HEK293T (cell line): ENCODE measurements at places on chromosomes 12 and 14.

GRCh38 chr12:71477609-71478008 is 38.0 kb downstream of the LGR5 start:
- DNase-seq, result no peak

DNA sequence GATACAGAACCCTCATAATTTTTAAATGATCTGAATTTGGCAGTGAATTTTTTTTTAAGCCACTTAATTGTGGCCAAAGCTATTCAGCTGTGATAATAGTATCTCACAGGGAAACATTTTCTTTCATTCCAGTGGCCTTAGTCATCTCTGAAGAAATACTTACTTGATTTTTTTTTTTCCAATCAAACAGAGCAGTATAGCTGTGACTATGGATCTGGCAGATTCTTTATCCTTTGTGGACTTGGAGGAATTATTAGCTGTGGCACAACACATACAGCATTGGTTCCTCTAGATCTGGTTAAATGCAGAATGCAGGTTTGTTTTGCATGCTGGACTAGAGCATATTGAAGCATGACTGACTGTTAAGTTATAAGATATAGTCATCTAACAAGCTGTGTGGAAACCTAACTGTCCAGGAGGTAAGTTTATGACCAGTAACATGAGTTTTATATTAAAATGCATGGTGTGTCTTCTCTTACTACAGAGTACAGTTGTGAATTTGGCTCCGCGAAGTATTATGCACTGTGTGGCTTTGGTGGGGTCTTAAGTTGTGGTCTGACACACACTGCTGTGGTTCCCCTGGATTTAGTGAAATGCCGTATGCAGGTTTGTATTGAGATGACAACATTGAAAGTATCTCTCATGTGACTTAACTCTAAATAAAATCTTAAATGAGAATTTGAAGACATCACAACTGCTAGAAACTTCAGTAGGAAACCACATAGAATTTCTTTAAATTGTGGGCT is 1.9 kb downstream of the SLC25A3 start:
- DNase-seq, result no peak

DNA sequence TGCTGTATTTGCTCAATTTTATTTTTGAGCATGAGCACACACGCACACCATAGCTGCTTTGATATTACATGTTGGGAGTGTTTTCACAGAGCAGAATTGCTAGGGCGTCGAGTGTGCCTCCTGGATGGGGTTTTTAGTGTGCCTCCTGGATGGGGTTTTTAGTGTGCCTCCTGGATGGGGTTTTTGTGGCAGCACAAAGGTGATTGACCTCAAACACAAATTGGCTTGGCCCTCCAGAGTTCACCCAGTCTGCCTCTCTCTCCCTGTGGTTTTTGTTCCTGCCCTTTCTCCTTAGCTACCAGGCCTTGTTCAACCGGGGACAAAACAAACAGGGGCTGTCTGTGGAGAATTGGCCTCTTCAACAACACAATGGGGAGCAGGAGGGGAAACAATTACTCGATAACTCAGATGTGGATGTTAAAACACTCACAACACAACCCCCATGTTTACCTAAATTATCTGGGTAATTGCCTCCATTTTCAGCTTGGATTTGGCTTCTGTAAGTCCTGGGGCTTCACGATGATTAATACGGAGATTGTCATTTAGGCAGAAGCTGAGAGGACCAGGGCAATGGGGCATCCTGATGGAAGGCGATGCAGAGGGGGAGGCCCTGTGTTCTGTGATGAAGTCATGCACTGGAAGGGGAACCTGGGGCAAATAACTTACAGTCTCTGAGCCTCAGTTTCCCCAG is 26.9 kb downstream of the TBX3 start:
- DNase-seq, result no peak

GRCh38 chr12:71702590-71702989 is 16.7 kb downstream of the TMEM19 start:
- DNase-seq, result no peak

- no peak for DNase-seq
These were observed 63.4 kb upstream of the CSRP2 start for GRCh38 chr12:76942267-76942666.

GRCh38 chr14:70289138-70289537 is 70.3 kb downstream of the COX16 start:
- no peak for DNase-seq

DNA sequence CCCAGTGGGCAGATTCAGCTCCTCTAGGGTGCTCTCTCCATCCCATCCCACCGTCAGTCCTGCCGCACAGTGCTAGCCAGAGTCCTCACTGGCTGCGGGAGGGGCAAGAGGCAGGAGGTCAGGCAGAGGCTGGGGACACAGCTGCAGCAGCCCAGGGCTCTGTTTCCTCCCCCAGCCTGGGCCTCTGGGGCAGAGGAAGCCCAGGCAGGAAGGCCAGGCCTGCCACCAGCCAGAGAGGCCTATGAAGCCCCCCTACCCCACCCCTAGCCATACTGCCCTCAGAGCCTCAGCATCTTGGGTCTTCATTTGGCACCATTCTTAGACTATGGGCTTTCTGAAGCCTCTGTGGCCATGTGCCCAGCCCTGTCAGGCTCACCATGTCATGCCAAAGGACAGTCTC is 3.4 kb downstream of the ACVRL1 start:
- no peak for DNase-seq

DNA sequence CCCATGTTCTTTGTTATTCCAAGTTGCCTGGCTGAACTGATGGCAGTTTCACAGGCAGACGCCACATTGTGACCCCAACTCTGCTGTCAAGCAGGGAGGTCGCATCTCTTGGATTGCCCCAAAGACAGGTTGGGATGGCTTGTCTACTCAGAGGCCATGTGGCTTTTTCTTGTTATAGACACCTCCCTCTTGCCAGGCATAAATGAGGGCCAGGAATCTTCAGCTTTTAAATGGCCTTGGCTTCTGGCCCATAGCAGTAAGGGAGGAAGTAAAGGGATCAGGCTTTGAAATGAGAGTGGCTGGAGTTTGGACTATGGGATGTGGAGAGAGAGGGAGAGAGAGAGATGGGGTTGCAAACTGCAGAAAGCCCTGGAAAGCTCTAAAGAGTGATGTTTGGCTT is 215.0 kb downstream of the TBX5 start:
- no peak for DNase-seq

GRCh38 chr12:115433014-115433634 is 749.1 kb upstream of the TBX3 start:
- DNase-seq, result no peak

DNA sequence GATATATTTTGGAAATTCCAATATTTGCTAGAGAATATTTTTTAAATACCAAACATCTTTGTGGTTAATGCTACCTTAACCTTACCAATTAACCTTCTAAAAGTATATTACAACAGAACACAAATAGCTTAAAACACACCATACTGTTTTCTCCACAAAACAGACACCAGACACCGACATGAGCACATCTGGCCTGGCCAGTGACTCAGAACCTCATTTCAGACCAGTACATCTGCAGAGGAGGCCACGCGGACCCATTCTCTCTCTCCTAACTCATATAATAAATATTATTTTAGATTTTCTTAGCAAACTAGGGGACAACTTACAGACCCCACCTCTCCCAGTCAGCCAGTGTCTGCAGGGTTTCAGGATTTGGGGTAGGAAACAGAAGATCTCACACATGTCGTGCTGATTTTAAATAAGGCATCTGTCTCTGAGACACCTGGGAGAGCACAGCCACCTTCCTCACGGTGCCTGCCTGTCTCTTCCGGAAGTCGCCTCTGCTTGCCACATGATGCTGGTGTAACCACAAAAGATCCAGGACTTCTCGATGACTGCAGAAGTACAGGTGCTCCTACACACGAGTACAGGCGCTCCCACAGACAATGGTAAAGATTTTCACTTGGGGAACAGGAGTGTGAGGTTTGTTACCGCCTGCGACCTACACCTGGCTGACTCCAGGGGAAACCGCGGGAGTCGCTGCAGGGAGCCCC is 9.7 kb upstream of the ANKLE2 start:
- DNase-seq, result no peak

DNA sequence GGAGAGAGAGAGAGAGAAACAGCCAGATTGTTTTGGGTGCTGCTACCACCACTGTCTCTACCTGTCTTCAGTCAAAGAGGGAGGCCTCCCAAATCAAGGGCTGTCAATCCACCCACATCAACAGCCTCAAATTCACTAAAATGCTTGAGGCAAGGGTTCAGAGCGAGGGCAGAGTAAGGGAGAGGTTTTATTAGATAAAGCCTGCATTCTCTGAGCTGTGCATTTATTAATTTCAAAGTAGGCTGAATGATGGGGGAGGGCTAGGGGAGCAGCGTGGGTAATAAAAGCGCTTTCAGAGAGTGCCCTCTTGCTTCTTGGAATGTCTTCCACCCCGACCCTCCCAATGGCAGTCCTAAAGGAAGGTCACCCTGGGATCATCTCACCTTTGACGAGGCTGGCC is 636.5 kb upstream of the TBX3 start:
- no peak for DNase-seq

DNA sequence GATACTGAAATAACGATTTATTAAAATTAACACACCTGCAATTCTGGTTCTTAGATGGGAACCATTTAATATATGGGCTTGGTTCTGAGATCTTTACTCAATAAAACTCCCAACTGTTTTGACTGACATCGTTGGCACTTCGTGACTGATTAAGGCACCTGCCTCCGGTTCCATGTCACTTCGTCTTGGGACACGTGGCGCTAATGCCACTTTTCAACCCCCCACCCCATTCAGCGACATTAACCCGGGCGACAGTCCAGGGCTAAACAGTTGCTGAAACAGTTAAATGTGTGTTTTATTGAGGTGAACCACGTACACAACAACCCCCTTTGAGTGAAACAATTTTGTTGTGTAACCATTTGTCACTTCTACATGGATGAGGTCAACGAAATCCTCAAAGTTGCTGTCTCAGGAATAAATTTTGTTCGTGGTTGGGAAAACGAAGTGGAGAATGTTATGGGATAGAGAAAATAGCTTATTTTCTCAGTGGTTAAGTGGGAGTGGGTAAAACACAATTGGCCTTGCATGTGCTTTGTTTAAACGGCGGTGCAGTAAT is 9.9 kb upstream of the SLC38A2 start:
- no peak for DNase-seq

- DNase-seq, result no peak
These were observed 56.6 kb downstream of the CALM1 start for GRCh38 chr14:90453401-90453951.

DNA sequence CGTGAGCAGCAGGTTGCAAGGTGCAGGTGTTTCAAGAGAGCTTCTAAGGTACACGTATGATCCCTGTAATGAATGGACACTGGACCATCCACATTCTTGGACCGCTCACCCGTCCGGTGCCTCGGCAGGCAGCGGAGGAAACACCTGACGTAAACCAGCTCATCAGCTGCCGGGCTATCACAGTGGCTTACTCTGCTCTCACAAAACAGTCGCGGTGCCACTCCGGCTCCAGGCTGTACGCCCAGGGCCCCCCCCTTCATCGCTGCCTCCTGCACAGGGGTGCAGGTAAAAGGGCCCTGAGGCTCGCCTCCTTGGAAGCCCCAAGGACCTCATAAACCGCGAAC is 436 bp downstream of the VPS33A start:
- DNase-seq, result peak; percentile 34

GRCh38 chr12:109308534-109309380 is at the start of gene FOXN4:
TSS of gene FOXN4 (minus strand) at chr12:109309284. CDS start at chr12:109308321, 963 bp downstream.
- DNase-seq, result peak; percentile 54

- no peak for DNase-seq
These were observed 52.6 kb downstream of the ZNF664 start for GRCh38 chr12:124025661-124026060.

DNA sequence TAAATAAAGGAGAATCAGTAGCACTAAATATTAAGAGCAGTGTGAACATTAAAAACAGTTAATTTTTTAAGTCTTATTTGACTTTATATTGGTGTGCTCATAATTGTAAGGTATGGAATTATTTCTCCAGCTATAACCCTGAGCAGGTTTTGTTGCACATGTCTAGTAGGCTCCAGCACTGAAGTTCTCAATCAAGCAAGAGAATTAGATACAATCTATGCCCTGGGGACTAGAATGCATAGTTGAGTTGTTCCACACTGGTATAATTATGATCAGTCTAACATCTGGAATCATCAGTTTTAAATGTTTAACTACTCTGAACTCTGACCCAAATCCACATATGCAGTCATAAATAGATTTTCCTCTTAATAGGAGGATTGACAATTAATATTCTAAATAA is 257.8 kb upstream of the ARHGAP5 start:
- no peak for DNase-seq

DNA sequence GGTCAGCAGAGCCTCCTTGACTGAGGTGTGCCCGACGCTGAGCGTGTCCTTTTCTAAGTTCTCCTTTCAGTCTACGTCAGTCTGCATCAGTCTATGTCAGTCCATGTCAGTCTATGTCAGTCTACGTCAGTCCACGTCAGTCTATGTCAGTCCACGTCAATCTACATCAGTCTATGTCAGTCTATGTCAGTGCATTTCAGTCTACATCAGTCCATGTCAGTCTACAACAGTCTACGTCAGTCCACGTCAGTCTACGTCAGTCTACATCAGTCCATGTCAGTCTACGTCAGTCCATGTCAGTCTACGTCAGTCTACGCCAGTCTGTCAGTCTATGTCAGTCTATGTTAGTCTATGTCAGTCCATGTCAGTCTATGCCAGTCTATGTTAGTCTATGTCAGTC is 15.9 kb downstream of the EIF5 start:
- no peak for DNase-seq

- DNase-seq, result no peak
These were observed 69.1 kb downstream of the PPP2R5E start for GRCh38 chr14:63474111-63474510.

GRCh38 chr12:2009623-2010022 is 5.4 kb upstream of the DCP1B start:
- DNase-seq, result no peak

GRCh38 chr14:104290058-104290667 is 151.8 kb downstream of the KIF26A start:
- DNase-seq, result no peak

DNA sequence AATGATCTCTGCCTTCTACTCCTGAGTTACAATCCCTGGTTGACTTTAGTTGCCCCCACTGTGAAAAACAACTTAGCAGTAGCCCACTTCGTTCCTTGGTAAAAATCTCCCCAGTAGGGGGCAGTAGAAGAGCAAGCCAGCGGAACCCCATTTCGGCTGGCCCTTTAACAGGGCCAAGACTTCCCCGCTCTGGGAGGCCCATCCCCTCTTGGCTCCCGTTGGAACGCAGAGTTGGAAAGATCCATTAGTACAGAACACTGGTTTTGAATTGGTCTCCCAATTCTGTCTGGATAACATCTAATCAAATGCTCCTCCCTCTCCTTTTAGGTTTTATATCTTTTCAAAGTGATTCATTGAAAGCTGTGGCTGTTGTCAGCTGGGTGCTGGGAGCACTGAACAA is 1133.3 kb downstream of the BCL11B start:
- DNase-seq, result peak; percentile 51
